ENCODE measurements at places on chromosomes 4 and X. TPM values are rescaled to one million over a fixed set of nuclear protein-coding genes. Genes with fewer than 3 reads are reported as not detected.

IL21 gene
- total RNA-seq, result not detected

GABRQ gene
- total RNA-seq, result not detected

SORBS2 gene
- total RNA-seq, result not detected

NPY1R gene
- not detected for total RNA-seq

GTPBP6 gene
- 57.3 TPM for total RNA-seq

FGFBP2 gene
- total RNA-seq, result not detected

DUSP9 gene
- not detected for total RNA-seq

TLR1 gene
- total RNA-seq, result 103 TPM

DNA sequence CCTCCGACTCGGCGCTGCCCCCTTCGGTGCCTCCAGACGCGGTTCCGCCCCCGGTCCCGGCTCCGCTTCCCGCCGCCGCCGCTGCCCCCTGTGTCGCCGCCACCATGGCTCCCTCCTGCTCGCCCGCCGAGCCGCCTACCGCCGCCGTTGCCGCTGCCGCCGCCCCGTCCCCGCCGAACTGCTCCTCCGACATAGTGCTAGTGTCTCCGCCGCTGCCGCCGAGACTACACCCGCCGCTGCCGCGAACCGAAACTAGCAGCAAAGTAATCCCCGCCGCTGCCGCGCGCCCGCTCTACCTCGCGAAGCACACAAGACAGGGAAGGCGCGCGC is 340 bp downstream of the HNRNPD start:
- no peaks in the 10 kb centered on the region for H3K27me3 ChIP-seq
- peak; percentile 47 for DNase-seq
- H3K4me1 ChIP-seq, result peaks cover 37% of the 10 kb centered on the region
- H3K36me3 ChIP-seq, result peaks cover 34% of the 10 kb centered on the region
- H3K4me3 ChIP-seq, result peak overlapping the region; percentile 96

DNA sequence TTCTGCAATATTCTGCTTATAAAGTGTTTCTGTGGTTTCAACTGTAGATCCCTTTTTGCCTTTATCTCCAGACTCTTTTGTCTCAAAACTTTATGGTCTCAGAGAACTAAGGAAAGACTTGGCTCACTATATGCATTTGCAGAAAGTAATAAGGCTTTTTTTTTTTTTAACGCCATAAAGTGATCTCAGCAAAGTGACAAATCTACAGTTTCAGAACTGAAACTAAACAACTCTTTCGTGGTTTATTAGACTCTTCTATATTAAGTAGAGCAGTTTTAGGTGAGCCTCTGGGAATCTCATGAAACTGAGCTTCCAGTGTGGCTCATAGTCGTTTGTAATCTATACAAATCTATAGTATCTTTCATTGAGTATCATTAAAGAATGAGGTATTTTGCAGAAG is 15.3 kb downstream of the ATP7A start:
- H3K4me3 ChIP-seq, result peak overlapping the region; percentile 34
- no peaks in the 10 kb centered on the region for H3K27me3 ChIP-seq
- DNase-seq, result no peak
- H3K27ac ChIP-seq, result no peak overlapping the region

- no peak overlapping the region for H3K27ac ChIP-seq
- H3K27me3 ChIP-seq, result no peaks in the 10 kb centered on the region
- H3K36me3 ChIP-seq, result no peaks in the 10 kb centered on the region
- no peak overlapping the region for H3K4me3 ChIP-seq
- no peak for DNase-seq
Measured at GRCh38 chr4:178148106-178148505, 705.9 kb upstream of the AGA start.

DNA sequence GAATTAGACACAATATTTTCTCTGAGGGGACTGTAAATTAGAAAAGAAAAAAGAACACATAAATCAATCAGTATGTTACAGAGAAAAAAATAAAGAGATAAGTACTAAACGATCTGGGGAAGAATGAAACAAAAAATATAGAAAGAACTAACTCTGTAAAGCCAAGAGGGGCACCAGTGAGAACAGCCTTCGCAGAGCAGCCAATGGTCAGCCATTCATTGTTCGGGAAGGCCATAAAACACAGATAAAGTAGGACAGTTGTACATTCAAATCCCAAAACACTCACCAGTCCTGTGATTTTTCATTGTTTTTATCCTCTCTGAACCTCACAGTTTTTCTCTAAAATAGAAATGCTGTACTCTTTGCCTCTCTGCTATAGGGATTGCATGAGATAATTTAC is 127.9 kb downstream of the NEK1 start:
- DNase-seq, result no peak
- H3K4me1 ChIP-seq, result no peaks in the 10 kb centered on the region
- no peaks in the 10 kb centered on the region for H3K36me3 ChIP-seq

GRCh38 chr4:3251691-3252479 is 2.9 kb downstream of the MSANTD1 start:
- DNase-seq, result no peak
- H3K27me3 ChIP-seq, result no peaks in the 10 kb centered on the region
- H3K4me3 ChIP-seq, result no peak overlapping the region

DNA sequence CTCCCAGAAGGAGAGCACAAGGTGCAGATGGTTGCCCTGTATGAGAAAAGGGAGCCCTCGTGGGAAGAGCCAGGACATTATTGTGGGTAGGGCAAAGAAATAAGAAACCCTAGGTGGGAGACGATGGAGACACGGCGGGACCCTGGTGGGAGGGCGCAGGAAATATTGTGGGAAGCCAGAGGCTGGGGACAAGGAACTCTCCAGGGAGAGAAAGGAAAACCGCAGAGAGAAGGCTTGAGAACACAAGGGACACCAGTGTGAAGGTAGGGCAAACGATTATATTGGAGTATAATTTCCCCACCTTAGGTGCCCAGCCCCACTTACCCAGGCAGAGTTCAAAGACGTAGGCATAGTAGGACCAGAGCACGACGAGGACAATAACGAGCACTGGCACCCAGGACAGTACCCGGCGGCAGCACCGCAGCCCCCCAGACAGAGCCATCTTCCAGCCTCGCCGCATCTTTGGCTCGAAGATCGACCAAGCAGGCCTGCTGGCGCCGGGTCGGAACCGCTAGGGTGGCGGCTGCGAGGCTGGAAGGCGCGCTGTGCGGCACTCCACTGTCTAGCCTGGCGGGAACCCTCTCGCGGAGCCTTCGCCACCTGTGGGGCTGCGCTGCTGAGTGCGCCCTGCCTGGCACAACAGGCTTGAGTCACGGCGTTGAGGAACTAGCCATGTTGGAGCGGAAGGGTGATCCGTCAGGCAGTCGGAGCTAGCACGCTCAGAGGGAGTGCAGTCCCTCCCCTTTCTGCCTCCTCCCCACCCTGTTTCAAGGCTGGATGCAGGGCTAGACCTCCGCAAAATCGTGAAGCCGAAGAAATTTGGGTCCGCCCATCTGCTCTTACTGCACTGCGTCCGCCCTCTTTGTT is at the start of gene ZDHHC15:
TSS of gene ZDHHC15 (minus strand) at position 473 of the 867 bp plus-strand sequence. CDS start at position 460, 13 bp downstream.
- H3K27ac ChIP-seq, result no peak within 1 kb of the TSS
- H3K4me3 ChIP-seq, result no peak within 1 kb of the TSS
- no peak for DNase-seq
- no peaks in the 10 kb centered on the region for H3K4me1 ChIP-seq

DNA sequence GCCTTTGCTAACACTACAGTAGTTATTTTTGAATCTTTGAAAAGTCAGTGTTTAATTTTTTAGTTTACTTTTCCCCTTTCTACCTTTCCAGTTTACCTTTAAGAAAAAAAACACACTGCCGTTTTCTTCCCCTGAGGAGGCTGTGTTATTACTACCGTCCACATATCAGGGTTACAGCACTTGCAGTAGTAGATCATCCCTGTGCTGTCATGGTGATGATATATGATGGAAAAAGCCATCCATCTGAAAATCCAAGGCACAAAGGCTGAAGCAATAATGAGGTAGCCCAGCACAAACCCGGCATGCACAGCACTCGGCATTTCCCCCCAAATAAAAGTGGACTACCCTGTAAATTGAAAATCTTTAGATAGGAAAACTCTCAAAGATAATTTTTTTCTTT is 258.7 kb downstream of the CXXC4 start:
- H3K36me3 ChIP-seq, result no peaks in the 10 kb centered on the region
- no peaks in the 10 kb centered on the region for H3K4me1 ChIP-seq
- no peak overlapping the region for H3K27ac ChIP-seq
- DNase-seq, result no peak
- no peaks in the 10 kb centered on the region for H3K27me3 ChIP-seq
- no peak overlapping the region for H3K4me3 ChIP-seq

DNA sequence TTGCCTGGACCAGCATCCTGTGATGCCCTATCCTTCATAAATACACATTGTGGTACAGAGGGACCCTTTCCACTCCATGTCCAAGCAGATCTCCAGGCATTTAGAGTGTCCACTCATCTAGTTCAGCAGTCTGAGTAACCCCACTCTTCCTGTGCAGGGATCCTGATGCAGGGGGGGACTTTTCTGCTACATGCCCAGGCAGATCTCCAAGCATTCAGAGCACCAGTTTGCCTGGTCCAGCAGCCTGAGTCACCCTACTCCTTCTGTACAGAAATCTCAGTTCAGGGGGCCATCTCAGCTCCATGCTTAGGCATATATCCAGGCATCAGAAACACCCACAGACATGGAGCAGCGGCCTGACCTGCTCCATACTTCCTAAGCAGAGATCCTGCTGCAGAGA is 1089.8 kb downstream of the FAT4 start:
- no peaks in the 10 kb centered on the region for H3K4me1 ChIP-seq
- no peak overlapping the region for H3K4me3 ChIP-seq
- no peaks in the 10 kb centered on the region for H3K36me3 ChIP-seq
- H3K27me3 ChIP-seq, result no peaks in the 10 kb centered on the region
- no peak for DNase-seq

All from Karpas-422 (cell line).